Fibroblast of skin of right biceps (primary cell): ENCODE measurements at places on chromosomes 2 and 18.
A peak's percentile ranks its signal among the peaks of the same experiment; 100 is the strongest.

GRCh38 chr2:181457741-181458425, 697 bp downstream of the ITGA4 start:
- DNase-seq, result peak; percentile 59

- no peak for DNase-seq
Observed at GRCh38 chr2:117523267-117523666, 291.2 kb upstream of the DDX18 start.

- DNase-seq, result no peak
Observed at GRCh38 chr2:238822955-238823354, 24.9 kb upstream of the TWIST2 start.

DNA sequence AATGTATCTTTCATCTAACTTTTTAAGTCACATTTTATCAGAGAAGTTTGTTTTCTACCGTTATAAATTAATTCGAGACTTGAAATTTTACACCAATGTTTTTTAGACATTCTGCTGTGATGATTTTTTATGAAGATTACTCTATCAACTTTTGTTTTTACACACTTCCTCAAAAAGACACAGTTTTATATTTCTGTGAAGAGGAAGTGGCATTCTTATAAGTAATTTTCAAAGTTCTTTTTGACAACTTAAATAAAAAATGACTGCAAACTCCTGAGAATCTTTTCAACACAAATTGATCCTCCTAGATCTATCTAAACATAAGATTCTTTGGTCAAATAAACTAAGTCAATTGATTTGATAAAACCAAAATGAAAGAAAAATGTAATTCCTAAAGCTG, 13.7 kb downstream of the ANKRD44 start:
- DNase-seq, result no peak

DNA sequence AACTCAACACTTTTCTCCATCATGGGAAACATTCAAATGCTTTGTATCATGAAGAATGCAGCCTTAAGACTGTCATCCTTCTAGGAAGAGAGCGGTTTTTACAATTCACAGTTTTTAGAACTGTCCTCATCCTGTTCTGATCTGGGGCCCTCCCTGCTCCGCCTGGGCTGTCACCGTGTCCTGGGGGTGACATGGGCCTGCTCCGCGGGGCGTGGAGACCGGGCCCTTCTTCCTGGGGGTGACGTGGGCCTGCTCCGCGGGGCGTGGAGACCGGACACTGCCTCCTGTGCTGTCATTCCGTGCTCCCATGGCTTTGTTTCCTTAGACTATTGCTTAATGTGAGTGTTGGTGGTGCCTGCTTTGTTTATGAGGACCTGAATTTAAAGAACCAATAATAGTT, 122.8 kb downstream of the TMEM18 start:
- DNase-seq, result no peak

DNA sequence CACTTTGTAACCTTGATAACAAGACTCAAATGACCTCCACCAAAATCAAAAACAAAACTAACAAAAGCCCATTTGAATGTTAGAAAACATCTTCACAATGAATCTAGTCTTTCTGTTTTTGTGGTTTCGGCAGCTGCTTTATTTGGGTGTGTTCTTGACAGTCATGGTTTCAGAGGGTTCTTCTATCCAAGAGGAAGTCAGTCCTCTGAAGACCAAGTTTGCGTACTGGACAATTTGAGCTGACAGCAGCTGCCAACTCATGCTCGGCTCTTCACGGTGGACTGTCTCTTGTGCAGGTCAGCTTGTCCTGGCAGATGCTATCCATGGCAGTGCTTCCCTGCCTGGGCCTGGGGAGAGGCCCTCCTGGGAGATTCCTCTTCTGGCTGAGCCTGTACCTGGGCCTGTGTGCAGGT, 91.0 kb downstream of the TMEM17 start:
- DNase-seq, result no peak

- no peak for DNase-seq
Observed at GRCh38 chr2:17583646-17584045, 43.1 kb downstream of the VSNL1 start.

- DNase-seq, result no peak
Observed at GRCh38 chr2:1793868-1794445, 49.6 kb upstream of the PXDN start.

- DNase-seq, result no peak
Observed at GRCh38 chr18:23114911-23115310, 20.4 kb upstream of the CABLES1 start.

DNA sequence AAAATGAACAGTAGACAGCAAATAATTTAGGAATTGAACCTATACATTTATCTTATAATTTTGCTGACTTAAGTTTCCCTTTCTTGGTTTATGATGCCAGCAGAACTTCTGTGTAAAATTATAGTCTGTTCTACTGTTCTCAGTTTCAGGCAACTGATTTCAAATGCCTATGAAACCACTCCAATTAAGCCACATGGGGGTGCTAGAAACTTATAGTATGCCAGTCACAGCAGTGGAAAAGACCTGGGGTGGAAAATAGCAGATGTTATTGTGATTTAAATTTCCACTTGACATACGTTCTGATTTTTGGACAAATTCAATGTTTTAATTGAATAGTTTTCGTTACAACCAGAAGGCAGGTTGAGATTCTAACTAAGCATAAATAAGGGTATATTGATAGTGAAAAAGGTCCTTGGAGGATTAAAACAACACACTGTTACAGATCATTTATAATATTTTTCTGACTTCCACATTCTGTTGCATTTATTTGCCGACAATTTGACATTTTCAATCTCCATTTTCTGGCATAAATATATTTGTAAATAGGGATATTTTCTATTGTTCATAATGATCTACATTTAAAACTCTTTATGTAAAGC, 61.4 kb downstream of the CPS1 start:
- peak; percentile 10 for DNase-seq

DNA sequence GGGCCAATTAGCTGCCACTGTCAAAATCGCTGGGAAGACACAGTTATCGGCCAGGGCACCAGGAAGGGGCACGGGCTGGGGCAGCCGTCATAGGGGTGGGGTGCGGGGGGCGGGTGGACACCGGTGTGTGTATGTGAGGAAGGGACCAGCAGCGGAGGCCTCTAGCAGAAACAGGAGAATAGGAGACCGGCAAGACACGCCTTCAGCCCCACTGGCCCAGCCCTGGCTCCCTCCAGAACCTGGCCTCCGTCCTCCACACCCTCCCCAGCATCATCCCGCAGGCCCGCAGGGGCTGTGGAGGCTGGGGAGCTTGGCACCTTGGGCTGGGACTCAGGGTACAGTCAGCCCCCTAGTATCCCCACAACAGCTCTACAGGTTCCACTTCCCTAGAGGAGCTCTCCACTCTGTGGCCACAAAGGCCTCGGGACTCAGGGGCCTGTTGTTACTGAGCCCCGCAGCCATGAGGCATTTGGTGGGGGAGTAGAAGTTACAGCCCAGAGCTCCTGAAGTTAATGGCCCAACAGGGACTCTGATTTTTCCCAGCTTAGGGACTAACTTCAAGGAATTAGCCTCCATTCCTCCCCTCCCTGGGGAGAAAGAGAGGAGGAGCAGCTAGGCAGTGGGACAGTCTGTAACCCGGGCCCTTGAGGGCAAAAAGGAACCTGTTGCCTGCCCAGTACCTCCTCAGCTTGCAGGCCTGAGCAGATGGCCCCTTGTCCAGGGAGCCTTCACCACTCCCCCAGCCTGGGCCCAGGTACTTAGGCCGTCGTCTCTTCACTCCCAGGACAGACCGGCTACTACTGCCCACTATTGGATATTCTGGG, 19.9 kb downstream of the SH2D6 start:
- DNase-seq, result no peak

DNA sequence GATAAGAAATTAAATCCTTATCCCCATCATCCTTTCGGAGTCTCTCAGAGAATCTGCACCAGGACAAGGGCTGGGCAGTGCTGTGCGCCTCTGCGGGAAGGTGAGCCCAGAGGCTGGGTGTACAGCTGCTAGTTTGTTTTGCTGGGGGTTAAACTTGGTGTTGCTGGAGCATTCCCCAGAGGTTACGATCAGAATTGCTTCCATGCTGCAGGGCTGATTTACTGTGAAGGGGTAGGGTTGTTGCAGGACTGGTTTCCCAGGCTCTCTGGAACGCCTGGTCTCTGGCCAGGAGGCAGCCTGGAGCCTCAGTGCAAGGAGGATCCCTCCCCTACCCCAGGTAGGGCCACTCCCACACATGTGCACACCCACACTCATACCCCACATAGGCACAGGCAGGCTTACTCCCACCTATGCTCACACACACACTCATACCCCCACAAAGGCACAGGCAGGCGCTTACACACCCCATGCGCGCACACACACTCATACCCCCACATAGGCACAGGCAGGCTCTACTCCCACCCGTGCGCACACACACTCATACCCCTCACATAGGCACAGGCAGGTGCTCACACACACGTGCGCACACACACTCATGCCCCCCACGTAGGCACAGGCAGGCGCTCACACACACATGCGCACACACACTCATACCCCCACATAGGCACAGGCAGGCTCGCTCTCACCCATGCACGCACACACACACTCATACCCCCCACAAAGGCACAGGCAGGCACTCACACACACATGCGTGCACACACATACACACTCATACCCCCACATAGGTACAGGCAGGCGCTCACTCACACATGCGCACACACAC, 11.3 kb downstream of the CNNM4 start:
- DNase-seq, result no peak

DNA sequence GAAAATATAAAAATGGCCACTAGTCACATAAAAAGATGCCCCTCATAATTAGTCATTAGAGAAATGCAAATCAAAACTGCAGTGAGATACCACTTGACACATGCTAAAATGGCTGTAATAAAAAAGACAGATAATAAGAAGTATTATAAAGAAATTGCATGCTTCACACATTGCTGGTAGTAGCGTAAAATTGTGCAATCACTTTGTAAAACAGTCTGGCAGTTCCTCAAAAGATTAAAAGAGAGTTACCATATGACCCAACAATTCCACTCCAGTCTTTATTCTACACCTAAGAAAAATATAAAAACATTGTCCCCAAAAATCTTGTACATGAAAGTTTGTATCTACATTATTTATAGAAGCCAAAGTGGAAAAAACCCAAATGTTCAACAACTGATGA, 170.6 kb upstream of the FIGN start:
- no peak for DNase-seq

GRCh38 chr2:152730591-152731333, 12.3 kb downstream of the ARL6IP6 start:
- DNase-seq, result no peak

DNA sequence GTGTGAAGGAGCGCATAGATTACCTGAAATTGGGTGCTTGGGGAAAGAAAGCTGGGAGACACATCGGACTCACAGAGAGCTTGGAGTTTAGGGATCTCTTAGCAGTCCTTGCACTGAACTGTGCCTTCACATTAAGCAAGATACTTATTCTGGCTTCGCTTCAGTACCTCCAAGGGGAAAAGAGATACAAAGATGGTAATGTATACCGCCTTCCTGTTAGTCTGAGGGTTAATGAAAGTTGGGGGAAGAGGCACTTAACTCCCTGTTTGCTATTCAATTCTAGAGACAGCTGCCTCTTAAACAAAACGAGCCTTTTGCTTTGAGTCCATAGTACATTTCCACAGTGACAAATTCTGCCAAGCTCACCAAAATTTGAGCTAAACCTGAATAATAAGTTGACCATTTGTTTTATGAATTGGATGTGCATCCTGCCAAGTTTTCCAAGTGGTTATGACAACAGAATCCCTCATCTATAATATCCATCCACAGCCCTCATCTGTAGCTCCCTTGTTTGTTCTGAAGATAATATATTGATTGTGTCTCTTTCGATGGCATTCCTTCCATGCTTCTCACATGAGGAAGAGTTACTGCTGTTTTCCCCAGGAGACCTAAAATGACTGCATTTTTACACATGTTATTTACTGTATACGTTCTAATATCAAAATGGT, 287.1 kb upstream of the ATP5MC3 start:
- DNase-seq, result no peak

GRCh38 chr18:79503406-79503805, 107.7 kb downstream of the NFATC1 start:
- DNase-seq, result no peak

- no peak for DNase-seq
Observed at GRCh38 chr2:15819562-15820256, 120.6 kb upstream of the MYCN start.

- no peak for DNase-seq
Observed at GRCh38 chr2:237261327-237261726, 152.6 kb downstream of the COL6A3 start.

DNA sequence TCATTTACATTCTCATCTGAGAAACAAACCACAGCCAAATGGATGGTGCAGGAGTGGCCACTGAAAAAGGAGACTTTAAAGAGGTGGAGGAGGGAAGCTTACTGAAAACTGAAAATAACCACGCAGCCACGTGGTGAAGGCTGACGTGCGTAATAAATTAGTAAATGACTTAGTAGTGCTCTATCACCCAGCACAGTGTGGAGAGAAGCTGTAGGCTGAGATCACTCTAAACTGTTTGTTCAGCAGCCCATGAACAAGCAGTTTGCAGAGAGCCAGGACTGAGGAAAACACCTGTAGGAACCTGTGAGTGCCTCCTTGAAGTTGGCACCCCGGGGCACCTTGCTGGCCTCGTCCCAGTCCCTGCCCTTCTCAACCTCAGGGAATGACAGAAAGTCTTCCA, 193.0 kb downstream of the TXNL1 start:
- no peak for DNase-seq

- no peak for DNase-seq
Observed at GRCh38 chr2:134669731-134670669, 48.8 kb downstream of the TMEM163 start.

DNA sequence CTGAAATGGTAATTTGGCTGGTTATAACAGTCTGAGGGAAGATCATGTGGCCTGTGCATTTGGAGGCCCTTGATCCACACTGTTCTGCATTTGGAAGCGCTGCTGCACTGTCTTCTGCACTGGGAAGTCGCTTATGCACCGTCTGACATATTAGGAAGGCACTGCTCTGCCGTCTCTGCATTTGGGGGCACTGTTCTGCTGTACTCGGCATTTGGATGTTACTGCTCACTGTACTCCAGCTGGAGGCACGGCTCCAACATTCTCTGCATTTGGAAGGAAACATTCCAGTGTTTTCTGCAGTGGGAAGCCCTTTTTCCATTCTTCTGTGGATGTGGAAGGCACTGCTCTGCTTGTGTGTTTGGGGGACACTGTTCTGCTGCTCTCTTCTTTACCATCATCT, 9.6 kb upstream of the PROM2 start:
- DNase-seq, result no peak

GRCh38 chr2:3396920-3397559, 17.5 kb downstream of the TRAPPC12 start:
- no peak for DNase-seq

DNA sequence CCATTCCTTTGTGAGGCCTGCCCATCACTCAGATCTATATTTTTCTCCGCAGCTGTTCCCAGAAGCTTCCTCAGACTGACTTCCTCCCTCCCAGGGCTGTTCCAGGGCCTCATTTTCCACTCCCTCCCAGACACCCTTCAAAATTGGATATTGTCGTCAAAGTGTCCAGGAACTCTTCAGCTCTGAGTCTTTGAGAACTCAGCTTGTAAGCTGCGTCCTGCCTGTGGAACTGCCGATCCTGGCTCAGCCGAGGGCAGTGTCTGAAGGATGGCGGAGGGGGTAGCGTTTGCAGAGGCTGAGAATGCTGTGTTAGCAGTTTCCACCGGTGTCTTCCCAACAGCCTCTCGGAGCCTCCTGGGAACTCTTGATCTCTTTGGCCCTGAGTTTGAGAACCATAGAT, 27.1 kb downstream of the NCK2 start:
- no peak for DNase-seq

- peak; percentile 56 for DNase-seq
Observed at GRCh38 chr2:197108758-197109157, 182.3 kb upstream of the PGAP1 start.

GRCh38 chr18:37383036-37383785, 182.4 kb downstream of the CELF4 start:
- DNase-seq, result no peak
